ENCODE measurements at places on chromosomes 2 and 18.
A peak's percentile ranks its signal among the peaks of the same experiment; 100 is the strongest.

GRCh38 chr2:15788455-15788829, 151.9 kb upstream of the MYCN start:
- DNase-seq = no peak

DNA sequence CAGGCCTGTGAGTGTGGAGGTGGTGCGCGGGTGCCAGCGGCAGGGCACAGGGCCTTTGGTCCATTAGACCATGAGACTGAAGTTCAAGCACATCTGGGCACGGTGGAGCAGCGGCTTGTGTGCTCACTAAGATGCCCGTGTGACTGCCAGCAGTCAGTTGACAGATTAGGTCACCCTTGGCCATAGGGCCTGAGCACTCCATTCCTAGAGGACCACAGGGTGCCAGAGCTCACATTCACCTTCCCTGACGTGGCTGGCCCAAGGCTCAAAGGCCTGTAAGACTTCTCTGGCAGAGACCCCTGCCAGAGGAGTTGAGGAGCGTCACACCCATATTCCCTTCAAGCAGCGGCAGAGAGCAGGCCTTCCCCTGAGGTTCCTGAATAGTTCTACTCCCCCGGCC, 650 bp downstream of the LHCGR start:
- no peak for DNase-seq

- DNase-seq = no peak
Observed at GRCh38 chr2:182445391-182445965, 18.6 kb upstream of the PDE1A start.

GRCh38 chr2:20465716-20466394, 19.0 kb downstream of the RHOB start:
- DNase-seq = peak; percentile 4

DNA sequence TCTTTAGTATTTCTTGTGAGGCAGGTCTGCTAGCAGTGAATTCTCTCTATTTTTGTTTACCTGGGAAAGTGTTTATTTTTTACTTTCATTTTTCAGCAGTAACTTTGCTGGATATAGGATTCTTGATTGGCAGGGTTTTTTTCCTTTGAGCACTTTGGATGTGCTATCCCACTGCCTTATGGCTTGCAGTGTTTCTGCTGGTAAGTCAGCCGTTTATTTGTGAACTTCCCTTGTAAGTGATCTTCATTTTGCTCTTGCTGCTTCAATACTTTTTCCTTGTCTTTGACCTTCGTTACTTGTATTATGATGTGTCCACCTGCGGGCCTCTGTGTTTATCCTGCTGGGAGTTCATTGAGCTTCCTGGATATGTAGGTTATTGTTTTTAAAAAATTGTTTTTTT, 54.7 kb downstream of the SLC66A2 start:
- no peak for DNase-seq

Data from WERI-Rb-1 (cell line).